MM.1S (cell line): ENCODE measurements at places on chromosomes 7 and 10.

GRCh38 chr10:49115015-49115795 is at the start of gene VSTM4:
TSS of gene VSTM4 (minus strand) at chr10:49115522. CDS start at chr10:49115485, 37 bp downstream.
- DNase-seq: no peak

DNA sequence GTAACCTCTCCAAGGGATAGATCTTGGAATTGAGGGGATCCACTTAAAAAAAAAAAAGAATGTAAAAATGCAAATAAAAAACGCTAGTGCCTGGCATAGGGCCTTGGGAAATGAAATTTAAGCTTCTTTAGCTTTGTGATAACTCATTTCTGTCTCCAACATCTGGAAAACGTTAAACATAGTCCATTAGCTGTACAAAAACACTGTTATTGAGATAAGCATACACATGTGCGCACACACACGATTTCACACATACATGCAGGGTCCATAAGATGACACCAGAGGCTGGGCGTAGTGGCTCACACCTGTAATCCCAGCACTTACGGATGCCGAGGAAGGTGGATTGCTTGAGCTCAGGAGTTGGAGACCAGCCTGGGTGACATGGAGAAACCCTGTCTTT is 13.7 kb upstream of the CUL2 start:
- no peak for DNase-seq

GRCh38 chr10:100522107-100522801 is 2.6 kb upstream of the SEC31B start:
- DNase-seq: no peak

- peak; percentile 86 for DNase-seq
Observed at GRCh38 chr7:70681469-70682350, 450.2 kb upstream of the GALNT17 start.

DNA sequence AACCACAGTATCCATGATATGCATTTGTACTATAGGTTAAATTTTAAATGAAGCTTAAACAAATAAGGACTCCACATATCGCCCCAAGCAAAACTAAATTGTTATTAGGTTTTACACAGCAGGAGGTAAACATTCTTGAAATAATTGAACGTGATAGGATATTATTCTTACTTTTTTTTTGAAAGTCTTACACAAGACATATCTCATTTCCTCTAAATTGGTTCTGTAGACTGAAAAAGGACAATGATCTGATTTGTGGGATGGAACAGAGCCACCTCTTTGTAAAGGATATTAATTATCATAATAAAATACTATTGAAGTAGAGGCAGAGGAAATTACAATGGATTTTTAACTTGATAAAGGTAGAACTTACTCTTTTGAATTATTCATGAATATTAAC is 155.1 kb upstream of the SEMA3D start:
- DNase-seq: no peak

GRCh38 chr7:134584290-134584689 is 35.4 kb downstream of the AKR1B15 start:
- DNase-seq: no peak

DNA sequence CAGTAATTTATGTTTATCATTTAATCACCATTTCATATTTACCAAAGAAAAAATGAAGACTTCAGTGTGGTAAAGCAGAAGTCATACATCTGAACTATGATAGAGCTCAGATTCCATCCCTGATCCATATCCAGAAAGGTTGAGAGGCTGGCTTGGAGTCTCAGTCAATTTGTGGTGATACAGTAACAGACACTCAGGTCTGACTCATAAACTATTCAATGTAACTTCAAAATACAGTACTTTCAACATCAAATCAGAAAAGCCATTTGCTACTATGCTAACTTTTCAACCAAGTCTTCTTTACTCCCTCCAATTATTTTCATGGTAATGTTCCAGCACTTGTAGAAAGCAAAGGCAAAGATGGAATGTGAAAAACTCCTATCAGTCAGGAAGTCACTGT is 190.4 kb downstream of the HDAC9 start:
- DNase-seq: no peak

GRCh38 chr7:15684111-15684800 is 2.2 kb downstream of the MEOX2 start:
- no peak for DNase-seq
